ENCODE measurements at places on chromosomes 3 and 15.
A peak's percentile ranks its signal among the peaks of the same experiment; 100 is the strongest.

DNA sequence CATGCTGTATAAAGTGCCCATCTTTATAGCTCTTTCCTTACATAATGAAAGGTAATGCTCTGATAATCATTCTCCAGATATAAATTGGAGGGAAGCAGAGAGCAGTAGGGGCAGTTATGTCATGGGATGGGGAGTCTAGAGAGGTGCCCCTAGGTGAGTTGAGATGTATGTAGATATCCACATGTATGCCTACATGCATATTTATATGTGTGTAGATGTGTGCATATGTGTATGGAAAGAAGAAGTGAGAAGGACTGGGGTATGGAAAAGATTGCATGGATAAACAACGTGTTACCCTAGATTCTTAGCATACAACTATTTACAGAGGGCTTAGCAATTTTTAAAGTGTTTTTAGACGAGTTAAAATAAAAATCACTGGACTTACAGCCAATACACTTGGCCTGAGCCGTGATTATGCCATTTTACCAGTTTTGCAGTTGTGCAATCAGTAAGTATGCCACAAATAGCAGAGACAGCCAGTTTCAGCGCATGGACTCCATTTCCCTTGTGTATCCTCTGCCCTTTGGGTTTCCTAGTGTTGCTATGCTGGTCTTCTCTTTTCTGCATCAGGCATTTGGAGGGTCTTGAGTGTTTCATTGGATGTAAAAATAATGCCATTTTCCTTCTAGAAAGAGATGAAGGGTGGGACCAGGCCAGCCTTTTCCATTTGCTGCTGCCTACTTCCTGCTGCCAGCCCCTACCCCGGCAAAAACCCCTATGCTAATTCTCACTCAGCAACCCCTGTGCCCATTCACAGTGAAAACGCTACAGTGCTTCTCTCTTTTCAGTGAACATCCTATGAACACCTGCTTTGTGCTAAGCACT is 199.4 kb upstream of the NR2E3 start:
- no peak for DNase-seq

DNA sequence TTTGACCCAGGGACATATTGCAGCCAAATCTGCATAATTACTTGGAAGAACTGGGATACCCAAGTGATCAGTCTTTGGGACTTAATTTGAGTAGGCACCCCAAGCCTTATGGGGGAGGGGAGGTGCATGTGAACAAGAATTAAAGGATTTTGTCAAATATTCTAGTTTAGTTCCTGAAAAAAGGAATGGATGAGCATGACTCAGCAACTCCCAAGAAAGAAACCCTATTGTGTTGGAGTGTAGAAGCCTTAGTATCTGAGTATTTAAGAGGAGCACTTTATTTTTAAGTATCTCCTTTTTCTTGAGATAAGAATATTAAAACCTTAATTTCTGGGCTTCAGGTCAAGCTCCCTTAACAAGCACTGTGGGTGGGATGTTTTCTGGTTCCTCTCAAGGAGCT is 222.4 kb downstream of the CD47 start:
- no peak for DNase-seq

DNA sequence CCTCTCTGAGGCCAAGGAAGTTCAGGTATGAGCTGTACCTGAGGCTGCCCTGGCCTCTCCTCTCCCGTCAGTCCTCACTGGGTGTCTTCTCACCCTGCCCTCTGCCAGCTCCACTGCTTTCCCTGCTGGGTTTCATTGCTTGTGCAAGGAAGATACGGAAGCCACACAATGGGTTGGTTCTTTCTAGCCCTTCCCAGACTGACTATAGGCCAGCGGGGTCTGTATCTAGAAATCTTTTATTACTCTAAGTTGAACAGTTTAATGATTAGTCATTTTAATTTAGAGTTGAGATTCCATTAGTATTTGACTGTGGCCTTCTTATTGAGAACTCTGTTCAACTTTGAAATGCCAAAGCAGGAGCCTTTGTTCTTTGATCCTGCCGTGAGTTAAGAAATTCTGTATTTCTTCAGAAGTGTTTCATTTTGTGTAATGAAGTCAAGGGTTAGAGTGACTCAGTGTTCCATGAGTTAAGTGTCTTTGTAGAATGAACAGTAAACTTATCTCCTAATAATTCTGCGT is 16.2 kb downstream of the C3orf62 start:
- DNase-seq, result no peak

- DNase-seq, result no peak
These were observed 6.5 kb upstream of the HPS3 start for GRCh38 chr3:149122721-149123578.

GRCh38 chr3:109278546-109278945 is 37.8 kb downstream of the DPPA2 start:
- no peak for DNase-seq

- DNase-seq, result no peak
These were observed 43.6 kb downstream of the ROBO1 start for GRCh38 chr3:79724206-79724605.

GRCh38 chr3:31680072-31680870 is 147.5 kb downstream of the STT3B start:
- DNase-seq, result peak; percentile 31
